CD8-positive, alpha-beta T cell (primary cell): ENCODE measurements at places on chromosomes 13 and 19.

GRCh38 chr19:45767881-45768654 is 984 bp downstream of the SIX5 start:
- DNase-seq: no peak

DNA sequence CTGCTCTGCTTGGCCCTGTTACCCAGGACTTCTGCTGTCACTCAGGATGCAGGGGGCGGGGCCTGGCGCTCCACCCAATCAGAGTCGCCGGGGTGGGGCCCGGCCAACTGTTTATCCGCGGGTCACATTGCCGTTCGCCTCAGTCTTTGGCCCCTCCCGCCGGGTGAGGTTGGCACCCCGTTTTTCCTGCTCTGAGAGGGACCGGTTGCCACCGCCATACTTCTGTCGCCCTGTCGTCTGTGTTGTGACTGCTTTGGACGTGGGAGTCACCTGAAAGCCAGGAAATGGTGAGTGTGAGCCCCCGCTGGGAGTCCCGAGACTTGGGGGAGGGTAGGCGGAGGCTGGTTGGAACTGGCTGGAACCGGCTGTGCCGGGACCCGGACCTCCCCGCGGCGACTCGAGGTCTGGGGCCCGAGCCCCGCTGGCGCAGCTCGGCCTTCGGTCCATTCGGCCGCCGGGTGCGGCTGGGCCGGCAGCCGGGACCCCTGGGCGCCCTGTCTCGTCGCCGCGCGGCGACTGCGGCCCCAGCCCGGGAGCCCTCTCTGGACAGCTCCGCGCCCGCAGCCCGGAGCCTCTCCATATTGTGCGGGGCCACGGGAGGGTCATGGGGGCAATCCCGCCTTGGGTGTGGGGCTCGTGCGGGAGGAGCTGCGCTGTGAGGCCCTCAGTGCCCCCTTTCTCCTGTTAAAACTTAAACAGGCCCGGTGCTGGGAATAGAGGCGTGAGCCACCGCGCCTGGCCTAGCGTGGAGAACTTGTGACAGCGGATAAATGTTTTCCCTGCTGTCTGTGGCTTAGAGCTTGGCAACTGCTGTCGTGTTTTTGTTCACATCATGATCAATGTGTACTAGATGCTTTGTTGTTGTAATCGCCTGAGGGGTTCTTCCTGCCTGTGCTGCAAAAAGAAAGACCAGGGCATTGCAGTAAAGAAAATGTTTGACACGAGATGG is at the start of gene ZNF844:
Gene ZNF844, plus strand, starts transcription at position 142 of the 949 bp plus-strand sequence. Its CDS starts 143 bp downstream, at position 285.
- DNase-seq: peak; percentile 69

DNA sequence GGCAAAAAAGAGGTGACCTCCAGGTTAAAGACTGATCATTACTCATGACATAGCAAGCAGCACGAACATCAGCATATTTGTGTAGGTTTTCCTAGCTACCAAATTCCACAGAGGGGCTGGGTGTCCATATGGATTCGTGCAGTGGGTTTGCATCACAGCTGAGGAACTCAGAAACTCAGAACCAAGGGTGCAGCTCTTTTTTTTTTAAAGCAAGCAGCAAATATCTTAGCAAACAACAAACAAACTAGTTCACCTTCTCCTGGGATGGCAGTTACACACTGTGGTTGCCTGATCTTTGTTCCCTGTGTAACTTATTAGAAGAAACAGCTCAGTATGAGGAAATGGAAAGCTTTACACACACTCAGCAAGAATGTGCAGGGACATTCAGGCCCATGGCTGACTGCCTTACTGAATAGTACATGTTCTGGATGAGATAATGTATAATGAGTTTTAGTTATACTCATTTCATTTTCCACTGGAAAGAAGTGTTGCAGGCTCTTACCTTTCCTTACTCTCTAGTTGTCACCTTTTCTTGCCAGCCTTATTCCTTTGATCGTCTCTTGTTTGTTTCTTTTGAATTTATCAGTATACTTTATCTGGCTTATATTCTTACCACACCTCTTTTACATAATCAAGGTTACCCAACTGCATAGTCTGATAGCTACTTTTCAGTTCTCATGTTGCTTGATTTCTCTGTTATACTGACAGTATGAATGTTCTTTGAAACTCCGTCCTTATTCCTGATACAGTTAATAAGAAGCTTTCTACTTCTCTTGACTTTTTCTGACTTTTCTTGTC is 4.3 kb downstream of the NDFIP2 start:
- no peak for DNase-seq

DNA sequence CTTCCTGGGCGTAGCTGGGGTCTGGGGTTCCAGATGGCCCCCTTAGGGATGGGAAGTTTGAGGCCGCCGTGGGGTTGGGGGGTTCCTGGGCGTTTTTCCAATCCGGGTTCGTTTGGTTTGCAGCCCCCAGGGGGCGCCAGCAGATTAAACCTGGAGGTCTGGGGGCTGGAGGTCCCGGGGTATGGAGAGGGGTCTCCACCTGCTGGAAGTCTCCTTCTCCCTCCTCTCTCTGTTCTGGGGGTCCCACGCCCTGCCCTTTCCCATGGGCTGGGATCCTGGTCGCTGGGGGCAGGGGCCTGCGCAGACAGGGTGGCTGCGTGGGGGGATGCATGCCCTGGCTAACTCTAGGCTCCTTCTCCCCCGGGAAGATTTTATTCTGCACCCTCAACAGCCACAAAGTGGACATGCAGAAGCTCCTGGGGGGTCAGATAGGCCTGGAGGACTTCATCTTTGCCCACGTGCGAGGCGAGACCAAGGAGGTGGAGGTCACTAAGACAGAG is 899 bp downstream of the GIPC3 start:
- DNase-seq: peak; percentile 67

- no peak for DNase-seq
Measured at GRCh38 chr19:36404498-36404897, 13.9 kb downstream of the ZFP82 start.

GRCh38 chr19:2960120-2960519 is 15.3 kb upstream of the ZNF77 start:
- no peak for DNase-seq

DNA sequence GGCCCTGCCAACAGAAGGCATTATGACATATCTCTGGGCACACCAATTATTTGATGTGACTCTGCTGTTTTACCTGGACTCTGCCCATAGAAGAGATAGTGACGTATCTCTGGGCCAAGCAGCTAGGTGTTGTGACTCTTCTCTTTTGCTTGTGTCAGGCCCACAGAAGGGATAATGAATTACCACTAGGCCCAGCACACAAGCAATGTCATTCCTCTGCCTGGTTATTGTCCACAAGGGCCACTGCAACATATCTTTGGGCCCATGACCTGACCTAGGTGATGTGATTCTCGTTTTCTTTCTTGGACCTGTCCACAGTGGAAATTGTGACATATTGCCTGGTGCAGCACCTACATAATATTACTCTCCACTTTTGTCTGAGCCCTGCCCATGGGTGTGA is 65.1 kb upstream of the ZNF724 start:
- DNase-seq: no peak

DNA sequence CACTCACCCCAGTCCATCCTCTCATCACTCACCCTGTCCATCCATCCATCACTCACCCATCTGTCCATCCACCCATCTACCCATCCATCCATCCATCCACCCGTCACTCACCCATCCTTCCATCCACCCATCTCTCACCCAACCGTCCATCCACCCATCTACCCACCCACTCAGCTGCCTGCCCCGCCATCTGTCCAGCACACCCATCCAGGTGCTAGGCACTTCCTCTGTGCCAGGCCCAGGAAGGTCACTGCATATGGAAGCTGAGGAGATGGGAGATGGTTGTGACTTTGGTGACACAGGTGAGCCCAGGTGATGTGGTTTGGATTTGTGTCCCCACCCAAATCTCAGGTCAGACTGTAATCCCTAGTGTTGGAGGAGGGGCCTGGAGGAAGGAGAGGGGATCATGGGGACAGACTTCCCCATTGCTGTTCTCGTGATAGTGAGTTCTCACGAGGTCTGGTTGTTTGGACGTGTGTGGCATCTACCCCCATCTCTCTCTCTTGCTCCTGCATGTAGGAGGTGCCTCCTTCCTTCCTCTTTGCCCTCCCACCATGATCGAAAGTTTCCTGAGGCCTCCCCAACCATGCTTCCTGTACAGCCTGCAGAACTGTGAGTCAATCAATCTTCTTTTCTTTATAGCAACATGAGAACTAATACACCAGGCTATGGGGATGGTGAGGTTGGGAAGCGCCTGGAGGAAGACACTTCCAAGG is 15.9 kb upstream of the C13orf46 start:
- DNase-seq: no peak
